ENCODE measurements at places on chromosomes 4 and X. TPM values are rescaled to one million over a fixed set of nuclear protein-coding genes. Genes with fewer than 3 reads are reported as not detected.

Gene CFAP47
- not detected for total RNA-seq

Gene COX7B
- 201 TPM for total RNA-seq

Gene NUDT11
- total RNA-seq = 3.6 TPM

Gene TMEM150C
- total RNA-seq = 13.5 TPM

GRCh38 chrX:20361890-20362262 lies 95.2 kb upstream of the RPS6KA3 start:
- peaks cover 4% of the 10 kb centered on the region for H3K4me1 ChIP-seq
- no peak overlapping the region for H3K4me3 ChIP-seq
- H3K36me3 ChIP-seq = no peaks in the 10 kb centered on the region

GRCh38 chrX:41526925-41527324 lies 79.8 kb downstream of the NYX start:
- no peaks in the 10 kb centered on the region for H3K36me3 ChIP-seq
- H3K27me3 ChIP-seq = no peaks in the 10 kb centered on the region
- no peak overlapping the region for H3K27ac ChIP-seq
- DNase-seq = no peak

DNA sequence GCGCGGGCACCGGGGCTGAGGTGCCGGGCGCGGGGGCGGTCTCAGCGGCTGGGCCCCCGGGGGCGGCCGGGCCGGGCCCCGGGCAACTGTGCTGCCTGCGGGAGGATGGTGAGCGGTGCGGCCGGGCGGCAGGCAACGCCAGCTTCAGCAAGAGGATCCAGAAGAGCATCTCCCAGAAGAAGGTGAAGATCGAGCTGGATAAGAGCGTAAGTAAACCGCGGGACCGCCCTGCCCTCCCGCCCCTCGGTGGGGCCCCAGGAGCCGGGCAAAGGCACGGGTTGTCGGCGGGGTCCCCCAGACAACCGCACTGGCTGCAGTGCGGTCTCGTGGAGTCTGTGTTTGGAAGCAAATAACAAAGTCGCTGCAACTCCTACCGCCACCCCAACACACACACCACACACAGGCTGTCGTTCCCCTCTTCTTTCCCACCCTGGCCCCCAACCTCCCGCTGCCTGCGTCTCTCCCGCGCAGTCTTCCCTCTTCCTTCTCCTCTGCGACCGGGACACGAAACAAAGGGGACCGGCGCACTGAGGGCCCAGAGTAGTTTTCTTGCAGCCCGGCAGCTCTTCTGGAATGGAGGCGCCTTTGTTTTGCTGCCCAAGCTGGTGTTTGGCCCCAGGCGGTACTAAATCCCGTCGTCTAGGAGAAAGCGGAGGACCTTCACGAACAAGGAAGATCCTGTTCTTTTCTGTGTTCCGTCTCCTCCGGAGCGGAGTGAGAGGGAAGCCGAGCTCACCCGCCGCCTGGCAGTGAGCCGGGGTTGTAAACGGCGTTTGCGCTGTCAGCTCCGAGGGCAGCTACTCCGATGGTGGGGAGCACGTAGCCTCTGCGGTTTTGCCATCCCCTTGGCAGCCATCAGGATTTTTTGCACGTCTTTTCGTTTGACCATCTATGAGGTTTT lies 788 bp downstream of the SAP30 start:
- peak overlapping the region; percentile 85 for H3K27ac ChIP-seq
- DNase-seq = peak; percentile 64
- H3K4me3 ChIP-seq = peak overlapping the region; percentile 67
- no peaks in the 10 kb centered on the region for H3K27me3 ChIP-seq
- H3K36me3 ChIP-seq = no peaks in the 10 kb centered on the region
- H3K4me1 ChIP-seq = peaks cover 6% of the 10 kb centered on the region

GRCh38 chr4:22969287-22969896 lies 276.7 kb downstream of the GBA3 start:
- no peaks in the 10 kb centered on the region for H3K36me3 ChIP-seq
- no peaks in the 10 kb centered on the region for H3K4me1 ChIP-seq
- H3K4me3 ChIP-seq = no peak overlapping the region
- H3K27ac ChIP-seq = no peak overlapping the region
- DNase-seq = no peak
- no peaks in the 10 kb centered on the region for H3K27me3 ChIP-seq

- no peak overlapping the region for H3K27ac ChIP-seq
- peak overlapping the region; percentile 82 for H3K4me3 ChIP-seq
- DNase-seq = no peak
- no peaks in the 10 kb centered on the region for H3K27me3 ChIP-seq
Observed at GRCh38 chr4:125833-126232, 1.5 kb downstream of the ZNF718 start.
